ENCODE measurements at places on chromosomes 1 and 21.
A peak's percentile ranks its signal among the peaks of the same experiment; 100 is the strongest.

DNA sequence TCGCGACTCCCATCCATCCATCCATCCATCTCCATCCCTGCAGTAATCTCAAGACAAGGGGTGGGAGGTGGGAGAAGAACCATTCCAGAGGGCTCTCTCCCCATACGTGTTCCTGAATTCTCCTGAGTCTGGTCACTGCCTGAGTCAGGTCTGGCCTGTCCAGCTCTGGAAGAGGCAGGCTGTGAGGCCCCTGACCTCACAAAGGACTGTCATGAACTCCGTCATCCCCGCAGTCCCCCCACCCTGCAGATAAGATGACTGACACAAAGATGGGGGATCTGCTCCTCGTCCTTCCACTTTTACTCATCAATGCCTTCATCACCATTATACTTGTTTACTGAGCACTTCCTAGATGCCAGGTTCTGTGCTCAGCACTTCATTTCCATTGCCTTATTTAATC, 1.6 kb upstream of the MAP7D1 start:
- DNase-seq = no peak

GRCh38 chr1:228827019-228827418, 91.7 kb downstream of the RHOU start:
- no peak for DNase-seq

DNA sequence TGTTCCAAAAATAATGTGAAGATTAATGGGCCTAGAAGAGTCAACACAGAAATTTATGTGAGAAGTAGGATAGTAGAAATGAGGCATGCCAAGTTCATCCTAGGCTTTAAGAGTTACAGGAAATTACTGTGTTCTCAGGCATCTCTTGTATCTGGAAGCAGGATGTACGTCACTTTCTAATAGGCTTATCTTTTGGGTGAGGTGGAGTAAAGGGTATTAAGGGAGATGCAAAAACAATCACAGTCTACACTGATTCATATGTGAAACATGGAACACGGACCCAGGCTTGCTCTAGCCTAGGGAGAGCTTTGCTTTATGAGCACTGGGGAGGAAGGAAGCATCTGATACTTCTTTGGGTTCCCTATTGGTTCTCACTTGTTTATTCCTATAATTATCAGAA, 84.5 kb upstream of the RGS4 start:
- DNase-seq = no peak

- DNase-seq = no peak
Measured at GRCh38 chr21:35316456-35316855, 267.4 kb upstream of the RUNX1 start.

DNA sequence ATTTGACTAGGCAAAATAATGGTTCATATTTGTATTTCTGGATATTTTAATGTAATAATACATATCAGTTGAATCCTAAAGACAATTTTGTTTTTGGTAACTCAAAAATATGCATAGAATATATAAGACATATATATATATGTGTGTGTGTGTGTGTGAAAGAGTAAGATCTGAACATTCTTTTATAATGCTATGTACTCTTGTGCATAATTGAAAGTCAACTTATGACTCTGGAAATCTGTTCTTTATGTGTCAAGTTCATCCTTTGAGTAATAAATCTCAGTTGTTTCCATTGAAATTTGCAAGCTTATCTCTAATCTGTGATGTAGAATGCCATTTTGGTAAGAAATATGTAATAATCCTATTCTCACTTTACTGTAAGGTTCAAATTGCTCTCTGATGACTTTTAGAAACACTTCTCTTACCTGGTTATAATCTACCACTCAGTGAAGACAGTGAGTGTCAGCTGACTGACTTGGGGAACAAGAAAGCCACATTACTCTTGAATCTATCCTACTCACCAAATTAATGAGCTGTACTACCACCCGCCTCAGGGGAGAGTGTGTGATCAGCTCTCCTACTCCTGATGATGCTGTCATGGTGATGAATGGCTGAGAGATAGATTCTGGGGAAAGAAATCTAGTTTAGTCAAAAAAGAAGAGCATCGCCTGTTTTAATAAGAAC, 15.0 kb upstream of the NEK7 start:
- no peak for DNase-seq

GRCh38 chr1:206508956-206509355, 1.6 kb downstream of the RASSF5 start:
- DNase-seq = no peak

- DNase-seq = no peak
Measured at GRCh38 chr1:234862360-234862943, 252.5 kb upstream of the IRF2BP2 start.

- DNase-seq = no peak
Measured at GRCh38 chr1:182802006-182802803, 12.6 kb downstream of the NPL start.

DNA sequence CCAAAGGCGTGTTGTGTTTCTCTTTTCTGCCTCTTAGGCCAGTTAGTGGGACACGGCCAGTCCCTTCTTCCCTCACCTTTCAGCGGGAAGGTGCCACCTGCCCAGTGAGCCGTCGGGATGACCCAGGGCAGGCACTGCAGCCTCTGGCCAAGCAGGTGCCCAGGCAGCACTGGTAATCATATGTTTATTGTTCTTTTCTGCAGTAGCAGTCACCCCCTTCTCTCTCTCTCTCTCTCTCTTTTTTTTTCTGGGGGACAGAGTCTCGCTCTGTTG, 38.2 kb downstream of the CRYAA start:
- DNase-seq = no peak

DNA sequence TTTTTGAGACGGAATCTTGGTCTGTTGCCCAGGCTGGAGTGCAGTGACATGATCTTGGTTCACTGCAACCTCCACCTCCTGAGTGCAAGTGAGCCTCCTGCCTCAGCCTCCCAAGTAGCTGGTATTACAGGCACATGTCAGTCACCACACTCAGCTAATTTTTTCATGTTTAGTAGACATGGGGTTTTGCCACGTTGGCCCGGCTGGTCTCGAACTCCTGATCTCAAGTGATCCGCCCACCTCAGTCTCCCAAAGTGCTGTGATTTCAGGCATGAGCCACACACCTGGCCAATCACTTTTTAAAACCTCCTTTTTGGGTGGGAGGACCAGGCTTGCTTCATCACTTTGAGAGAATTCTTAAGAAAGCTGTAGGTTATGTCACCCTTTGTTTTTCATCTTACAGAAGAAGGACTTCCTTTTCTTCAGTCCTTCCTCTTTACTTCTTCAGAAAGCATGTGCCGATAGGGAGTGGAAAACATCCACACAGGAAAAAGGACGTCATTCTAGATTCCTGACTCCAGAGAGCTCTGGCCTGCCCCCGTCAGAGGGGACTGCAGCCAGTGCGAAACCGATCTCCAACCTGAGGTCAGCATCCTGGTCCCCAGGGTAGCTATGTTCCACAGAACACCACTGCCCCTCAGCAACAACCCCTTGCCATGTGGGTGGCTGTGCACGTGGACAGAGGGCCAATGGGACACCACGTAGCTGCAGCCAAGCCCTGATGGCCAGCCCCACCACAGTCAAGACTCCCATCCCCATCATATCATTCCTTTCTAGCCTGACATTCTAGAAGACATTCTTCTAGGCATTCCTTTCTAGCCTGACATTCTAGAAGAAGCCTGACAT, 21.9 kb downstream of the NCF2 start:
- no peak for DNase-seq

DNA sequence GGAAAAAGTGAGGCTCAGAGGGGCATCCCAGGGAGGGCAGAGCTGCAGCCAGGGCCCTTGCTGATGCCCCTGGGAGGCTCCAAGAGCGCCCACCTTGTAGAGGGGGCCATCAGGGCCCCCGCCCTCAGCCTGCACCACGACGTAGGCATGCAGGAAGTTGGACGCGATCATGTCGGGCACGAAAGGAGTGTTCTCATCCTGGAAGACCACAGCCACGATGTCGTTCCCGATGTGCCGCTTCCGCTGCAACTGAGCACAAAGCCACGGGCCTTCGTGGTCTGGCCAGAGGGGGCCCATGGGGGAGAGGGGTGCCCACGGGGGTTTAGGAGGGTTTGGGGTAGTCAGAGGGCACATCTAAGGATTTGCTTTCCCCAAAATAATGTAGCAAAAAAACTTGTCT, 59.1 kb downstream of the RAP1GAP start:
- DNase-seq = no peak

DNA sequence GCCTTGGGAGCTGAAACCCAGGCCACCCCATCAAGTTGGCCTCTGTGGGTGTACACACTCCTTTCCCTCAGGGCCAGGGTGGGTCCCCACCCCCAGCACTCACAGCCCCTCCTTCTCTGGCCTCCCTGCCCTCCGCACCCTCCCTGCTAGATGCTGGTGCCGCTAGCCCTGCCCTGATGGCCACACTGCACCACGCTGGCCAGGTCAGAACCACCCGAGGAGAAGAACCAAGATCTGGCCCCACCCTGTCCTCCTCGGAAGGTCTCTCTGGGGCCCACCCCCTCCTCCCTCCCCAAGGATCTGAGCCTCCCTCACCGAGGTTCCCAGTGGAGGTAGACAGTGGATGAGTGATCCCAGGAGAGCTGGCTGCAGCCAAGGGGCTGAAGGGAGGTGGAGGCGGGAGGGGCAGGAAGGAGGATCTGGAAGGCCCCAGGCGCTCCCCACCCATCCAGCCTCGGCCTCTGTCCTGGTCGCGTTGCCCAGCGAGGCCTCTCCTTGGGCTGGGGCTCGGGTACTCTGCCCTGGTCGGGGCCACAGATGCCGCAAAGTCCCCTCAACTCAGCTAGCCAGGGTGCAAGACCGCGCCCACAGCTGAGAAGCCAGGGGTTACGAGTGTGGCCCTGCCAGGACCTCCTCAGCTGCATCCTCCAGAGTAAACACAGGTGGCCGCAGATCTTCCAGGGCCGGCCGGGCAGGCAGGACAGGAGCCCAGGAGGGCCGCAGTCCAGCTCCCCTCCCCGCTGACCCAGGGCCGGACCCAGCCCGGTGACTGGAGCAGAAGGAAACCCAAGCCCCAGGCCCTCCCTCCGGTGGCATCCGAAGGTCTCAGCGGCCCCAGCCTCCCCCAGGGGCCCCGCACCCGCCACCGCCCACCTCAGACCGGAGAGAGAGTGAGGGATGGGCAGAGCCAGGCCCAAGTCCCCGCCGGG, 5.2 kb downstream of the B3GALT6 start:
- no peak for DNase-seq

GRCh38 chr1:5811419-5811818, 180.8 kb downstream of the NPHP4 start:
- no peak for DNase-seq

GRCh38 chr1:230863449-230863848, 4.9 kb downstream of the C1orf198 start:
- DNase-seq = no peak

DNA sequence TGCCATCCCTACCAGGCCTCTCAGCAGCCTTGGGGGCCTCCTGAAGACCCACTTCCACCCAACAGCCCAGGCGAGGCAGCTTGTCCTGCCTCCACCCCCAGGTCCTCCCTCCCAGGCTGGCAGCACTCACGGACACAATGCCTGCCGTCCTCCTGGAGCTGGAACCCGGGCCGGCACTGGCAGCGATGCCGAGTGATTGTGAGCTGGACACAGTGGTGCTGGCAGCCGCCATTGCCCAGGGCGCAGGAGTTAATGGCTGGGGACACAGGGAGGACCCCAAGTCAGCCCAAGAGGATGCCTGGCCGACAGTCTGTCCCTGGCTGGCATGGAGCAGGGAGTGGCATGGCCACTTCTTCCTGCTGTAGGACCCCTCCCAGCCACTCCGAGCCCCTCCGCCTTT, 60.8 kb downstream of the ARHGEF16 start:
- DNase-seq = no peak

DNA sequence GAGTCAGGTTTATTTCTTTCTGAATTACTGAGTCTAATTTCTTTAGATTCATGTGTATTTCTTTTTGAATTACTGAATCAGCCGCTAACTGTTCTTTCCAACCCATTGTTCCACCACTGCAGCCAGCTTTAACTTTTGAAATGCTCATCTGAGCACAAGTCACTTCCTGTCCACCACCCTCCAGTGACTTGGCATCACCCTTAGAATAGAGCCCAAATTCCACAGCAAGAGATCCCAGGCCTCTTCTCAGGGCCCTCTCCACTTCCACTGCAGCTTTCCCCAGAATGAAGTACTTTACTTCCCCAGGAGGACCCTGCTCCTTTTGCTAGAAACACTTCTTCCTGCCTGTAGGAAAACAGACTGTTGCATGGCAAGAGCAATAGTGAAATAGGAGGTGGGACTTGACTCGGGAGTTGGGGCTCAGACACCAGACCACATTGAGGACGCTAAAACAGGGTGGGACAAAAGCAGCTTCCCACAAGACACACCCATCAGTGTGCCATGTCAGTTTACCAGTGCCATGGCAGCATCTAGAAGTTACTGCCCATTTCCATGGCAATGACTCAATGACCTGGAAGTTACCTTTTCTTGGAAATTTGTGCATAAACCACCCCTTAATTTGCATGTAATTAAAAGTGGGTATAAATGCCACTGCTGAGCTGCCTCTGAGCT, 56.5 kb upstream of the ADAR start:
- no peak for DNase-seq

DNA sequence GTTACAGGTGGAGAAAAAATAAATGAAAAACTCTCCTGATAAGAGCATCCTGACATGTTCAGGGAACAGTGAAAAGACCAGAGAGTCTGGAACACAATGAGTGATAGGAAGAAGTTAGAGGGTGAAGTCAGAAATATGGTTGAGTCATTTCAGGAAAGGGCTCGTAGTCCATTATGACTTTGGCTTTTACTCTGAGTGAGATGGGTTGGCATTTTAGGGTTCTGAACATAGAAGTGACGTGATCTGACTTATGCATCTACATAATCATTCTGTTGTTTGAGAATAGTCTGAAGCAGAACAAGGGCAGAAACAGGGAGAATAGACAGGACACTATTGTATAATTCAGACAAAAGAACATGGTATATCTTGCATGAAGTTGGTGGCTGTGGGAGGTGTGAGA, 5.8 kb downstream of the HMCN1 start:
- DNase-seq = no peak

DNA sequence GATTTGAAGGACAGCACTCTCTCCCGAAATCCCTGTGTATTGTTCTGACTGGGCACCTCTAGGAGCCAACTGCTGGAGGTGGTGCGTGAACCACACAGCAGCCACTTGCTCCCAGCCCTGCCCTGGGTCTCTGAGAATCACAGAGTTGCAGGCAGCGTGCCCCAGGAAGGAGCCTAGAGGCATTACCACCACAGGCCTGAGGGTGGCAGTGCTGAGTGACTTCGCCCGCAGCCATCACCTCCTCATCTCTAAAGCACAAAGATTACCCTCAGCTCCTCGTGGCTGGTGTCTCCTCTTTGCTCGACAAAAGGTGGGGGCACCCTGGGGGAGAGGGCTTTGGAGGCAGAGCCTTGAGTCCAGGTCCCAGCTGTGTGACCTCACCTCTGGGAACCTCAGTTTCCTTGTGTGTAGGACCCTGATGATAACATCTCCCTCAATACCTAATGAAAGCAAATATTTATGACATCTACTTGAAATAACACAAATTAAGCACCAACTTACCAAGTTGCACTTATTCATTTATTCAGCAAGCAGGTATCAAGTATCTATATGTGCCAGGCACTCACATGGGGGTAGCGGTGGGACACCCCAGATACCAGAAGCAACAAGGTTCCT, 86.3 kb downstream of the VWA5B1 start:
- peak; percentile 54 for DNase-seq

GRCh38 chr1:71461416-71461815, 380.6 kb upstream of the ZRANB2 start:
- DNase-seq = no peak
